ENCODE measurements at places on chromosomes 1 and 21.

GRCh38 chr1:168422203-168422847 is 121.5 kb downstream of the XCL2 start:
- no peak for DNase-seq

DNA sequence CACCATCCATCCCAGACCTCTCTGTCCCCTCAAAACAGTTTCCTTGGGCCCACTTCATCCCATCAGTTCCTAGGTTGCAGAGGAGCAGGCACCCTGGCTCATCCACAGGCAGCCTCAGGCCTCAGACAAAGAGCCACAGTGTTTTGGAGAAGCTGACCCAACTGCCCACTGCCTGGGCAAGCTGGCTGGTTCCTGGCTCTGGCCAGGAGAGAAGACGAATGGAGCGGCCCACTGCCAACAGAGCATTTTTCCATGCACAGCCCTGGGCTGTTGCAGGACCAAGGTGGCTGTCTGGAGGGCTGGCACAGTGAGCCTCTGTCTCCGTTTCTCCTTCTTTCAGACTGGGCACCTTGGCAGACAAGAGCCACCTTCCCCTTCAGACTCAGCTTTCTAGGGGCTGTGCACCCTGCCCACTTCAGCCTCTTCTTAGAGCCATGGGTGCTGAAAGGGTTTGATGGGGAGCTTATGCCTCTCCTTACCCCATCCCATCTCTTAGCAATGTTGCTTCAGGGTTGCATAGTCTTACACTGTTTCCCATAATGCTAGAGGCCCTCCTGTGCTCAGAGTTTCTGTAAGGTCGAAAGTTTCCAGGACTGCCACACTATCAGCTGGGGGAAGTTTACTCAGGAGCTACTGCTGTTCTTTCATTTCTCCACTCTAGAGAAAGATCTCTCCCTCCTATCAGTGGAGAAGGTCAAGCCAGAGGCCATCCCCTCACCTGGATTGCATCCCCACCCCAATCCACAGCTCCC is 973 bp downstream of the FMOD start:
- no peak for DNase-seq

DNA sequence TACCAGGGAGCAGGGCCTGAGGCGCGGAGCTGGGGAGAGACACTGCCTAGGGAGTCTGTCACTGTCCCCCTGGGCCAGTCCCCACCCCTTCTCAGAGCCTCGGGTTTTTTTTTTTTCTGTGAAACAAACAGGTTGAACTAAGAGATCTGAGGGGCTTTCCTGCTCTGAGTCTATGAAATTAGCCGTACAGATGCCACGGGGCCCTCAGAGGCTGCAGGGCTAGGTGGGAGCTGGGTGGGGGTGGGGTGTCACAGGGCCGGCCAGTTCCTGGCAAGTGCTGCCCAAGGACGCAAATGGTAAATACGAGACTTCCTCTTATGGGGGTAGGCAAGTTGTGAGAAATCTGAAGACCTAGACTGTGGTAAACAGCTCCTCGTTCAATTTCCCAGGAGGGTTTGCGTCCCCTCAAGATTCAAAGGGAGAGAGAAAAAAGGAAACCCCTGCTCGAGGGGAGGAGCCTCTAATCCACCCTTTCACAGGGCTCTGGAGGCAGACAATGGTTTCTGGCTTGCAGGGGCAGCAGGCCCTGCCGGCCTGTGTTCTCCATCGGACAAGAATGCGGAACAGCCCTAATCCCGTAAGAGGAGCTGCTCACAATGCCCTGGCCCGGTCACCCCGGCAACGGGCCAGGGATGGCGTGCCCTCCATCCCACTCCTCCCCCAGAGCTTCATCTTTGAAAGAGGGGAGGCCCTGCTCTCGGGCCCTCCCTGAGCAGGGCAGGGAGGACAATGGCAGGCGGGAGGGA is 7.8 kb downstream of the NUAK2 start:
- DNase-seq = no peak

DNA sequence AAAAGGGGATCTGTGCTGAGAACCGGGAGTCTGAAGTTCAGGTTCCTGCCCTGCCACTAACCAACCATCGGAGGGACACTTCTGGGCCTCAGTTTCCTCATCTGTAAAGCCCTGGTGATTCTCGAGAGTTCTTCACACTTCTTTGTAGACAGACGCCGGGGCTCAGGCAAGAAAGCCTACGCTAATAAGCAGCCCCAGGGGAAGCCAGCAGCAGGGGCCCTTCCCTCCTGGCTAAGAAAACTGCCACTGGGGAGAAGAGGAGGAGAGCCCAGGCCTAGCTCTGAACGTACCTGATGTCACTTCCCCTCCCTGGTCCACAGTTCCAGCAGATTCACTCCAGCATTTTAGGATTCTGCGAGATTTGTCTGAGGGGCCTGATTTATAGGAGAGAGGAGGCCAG is 76.0 kb downstream of the CAMK2N1 start:
- DNase-seq = no peak

GRCh38 chr1:98005326-98006010 is 84.6 kb upstream of the DPYD start:
- DNase-seq = no peak

DNA sequence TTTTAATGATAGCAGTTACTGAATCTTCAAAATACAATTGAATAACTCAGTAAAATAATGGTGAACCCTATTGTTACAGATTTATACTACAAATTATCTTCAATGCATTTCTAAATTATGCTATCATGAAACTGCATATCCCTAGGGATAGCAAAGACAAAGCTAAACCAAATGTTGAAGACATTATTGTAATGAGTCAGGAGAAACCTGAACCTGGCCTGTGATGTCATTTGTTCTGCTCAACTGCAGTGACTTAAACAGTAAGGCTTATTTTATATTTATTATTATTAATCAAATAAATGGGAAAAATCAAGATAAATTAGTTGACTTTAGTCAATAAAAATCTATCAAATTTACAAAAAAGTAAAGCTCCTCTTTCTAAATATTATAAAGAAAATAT is 100.3 kb downstream of the UCHL5 start:
- DNase-seq = no peak

DNA sequence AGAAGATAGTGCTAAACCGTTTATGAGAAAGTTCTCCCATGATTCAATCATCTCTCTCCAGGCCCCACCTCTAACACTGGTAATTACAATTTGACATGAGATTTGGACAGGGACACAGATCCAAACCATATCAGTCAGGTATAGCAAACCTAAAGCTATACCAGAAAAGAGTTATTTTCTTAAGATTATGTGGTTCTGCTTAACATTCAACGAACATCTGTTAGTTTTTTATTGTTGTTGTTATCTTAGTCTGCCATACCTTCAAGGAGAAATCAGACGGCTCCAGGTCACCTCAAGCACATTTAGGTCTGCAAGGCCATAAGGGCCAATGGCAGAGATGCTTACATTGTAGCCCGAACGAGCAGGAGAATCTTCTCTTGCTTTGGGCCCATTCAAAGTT is 89.5 kb upstream of the ETV3 start:
- no peak for DNase-seq

- no peak for DNase-seq
Measured at GRCh38 chr1:199404976-199405375, 622.5 kb upstream of the NR5A2 start.

DNA sequence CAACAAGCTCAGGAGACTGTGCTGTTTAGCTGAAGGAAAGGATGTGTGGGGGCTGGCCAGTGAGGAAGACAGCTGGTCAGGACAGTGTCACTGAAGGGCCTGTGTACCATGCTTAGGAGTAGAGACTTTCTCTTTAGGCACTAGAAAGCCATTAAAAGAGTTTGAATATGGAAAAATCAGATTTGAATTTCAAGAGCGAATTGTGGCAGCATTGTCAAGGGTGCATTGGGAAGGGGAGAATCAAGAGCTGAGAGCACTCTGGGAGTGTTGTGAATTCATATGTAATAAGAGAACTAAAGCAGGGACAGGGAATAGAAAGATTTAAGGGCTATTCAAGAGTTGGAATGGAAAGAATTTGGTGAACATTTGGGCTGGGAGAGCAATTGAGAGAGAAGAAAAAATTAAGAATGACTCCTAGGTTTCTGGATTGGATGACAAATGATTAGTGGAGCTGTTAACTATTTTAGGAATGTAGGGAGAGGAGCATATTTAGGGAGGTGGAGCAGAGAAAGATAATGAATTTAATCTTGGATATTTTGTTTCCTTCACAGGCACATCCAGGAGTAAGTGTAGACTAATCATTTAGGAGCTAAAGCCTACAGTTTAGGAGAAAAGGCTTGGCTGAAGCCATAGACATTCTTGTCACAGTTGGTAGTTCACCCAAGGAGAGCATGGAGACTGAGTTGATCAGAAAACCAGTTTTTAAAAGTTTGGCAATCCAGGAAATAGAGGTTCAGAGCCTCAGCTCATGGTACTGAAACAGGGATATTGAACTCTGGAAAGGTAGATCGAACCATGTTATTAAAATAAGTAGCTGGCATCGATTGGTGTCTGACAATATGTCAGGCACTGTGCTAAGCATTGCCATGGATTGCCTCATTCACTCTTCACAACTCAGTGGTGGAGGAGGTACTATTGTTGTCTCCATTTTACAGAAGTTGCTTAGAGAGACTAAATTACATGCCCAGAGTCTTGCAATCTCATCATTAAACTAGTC is 23.1 kb upstream of the TOR3A start:
- DNase-seq = no peak

DNA sequence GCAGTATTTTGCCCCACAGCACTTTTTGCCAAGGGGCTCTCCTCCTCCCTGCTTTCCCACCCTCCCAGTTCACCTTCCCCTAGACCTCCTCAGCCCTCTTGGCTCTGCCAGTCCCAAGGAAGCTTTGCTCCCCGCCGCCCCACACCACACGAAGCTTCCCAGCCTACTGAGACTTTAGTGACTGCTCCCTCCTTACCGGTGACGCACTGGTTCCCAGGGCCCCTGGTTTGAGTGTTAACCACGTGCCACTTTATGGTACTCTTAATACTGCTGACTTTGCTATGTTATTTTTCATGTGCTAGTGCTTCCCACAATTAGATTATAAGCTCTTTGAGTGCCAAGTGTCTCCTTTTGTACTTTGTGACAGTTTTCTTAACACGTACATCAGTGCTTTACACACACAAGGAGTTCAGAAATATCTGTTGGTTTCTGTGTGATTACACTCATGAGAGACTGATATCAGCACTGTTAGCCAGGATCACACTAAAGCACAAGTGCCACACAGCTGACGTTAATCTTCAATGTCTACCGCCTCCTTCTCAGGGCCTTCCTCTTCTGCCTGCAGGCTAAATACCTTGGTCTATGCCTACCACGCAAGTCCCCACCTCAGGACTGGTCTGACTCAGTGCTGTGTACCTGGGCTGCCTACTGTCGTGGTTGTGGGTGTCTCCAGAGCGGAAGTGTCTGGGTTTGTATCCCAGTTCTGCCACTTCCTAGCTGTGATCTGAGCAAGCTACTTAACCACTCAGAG is 61.0 kb downstream of the DNTTIP2 start:
- DNase-seq = no peak

GRCh38 chr1:201882665-201883132 is 6.0 kb upstream of the SHISA4 start:
- DNase-seq = peak; percentile 86

GRCh38 chr1:151964510-151964909 is 29.1 kb downstream of the S100A10 start:
- no peak for DNase-seq

- DNase-seq = no peak
Measured at GRCh38 chr1:91606546-91607078, 106.0 kb downstream of the CDC7 start.

GRCh38 chr1:177043597-177043996 is 120.9 kb downstream of the ASTN1 start:
- DNase-seq = no peak

- DNase-seq = no peak
Measured at GRCh38 chr1:243575070-243575469, 275.0 kb downstream of the AKT3 start.

GRCh38 chr1:115492019-115492595 is 149.7 kb upstream of the VANGL1 start:
- DNase-seq = no peak

GRCh38 chr1:168428063-168428731 is 115.6 kb downstream of the XCL2 start:
- no peak for DNase-seq

Measured in GDM1 (cell line).